ENCODE measurements at places on chromosomes 7 and 10.

DNA sequence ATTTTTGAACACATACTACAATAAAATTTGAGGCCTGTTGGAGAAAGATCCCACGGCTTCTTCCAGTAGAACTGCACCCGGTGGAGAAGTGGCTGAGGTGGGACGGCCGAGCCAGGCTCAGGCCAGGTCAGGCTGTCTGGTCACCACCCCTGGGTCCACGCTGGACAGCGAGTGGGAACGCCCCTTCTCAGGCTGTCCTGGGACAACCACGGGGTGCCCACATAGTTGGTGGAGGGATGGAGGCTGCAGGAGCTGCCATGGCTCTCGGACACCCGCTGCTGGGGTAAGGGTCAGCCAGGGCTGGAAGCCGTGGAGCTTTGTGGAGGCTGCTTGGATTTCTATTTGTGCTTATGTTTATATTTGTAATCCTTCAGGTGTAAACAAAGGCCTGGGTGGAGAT is 206.5 kb downstream of the DNAJB6 start:
- no peak for DNase-seq

- no peak for DNase-seq
These were observed 72.5 kb downstream of the SEMA3D start for GRCh38 chr7:85114342-85114741.

DNA sequence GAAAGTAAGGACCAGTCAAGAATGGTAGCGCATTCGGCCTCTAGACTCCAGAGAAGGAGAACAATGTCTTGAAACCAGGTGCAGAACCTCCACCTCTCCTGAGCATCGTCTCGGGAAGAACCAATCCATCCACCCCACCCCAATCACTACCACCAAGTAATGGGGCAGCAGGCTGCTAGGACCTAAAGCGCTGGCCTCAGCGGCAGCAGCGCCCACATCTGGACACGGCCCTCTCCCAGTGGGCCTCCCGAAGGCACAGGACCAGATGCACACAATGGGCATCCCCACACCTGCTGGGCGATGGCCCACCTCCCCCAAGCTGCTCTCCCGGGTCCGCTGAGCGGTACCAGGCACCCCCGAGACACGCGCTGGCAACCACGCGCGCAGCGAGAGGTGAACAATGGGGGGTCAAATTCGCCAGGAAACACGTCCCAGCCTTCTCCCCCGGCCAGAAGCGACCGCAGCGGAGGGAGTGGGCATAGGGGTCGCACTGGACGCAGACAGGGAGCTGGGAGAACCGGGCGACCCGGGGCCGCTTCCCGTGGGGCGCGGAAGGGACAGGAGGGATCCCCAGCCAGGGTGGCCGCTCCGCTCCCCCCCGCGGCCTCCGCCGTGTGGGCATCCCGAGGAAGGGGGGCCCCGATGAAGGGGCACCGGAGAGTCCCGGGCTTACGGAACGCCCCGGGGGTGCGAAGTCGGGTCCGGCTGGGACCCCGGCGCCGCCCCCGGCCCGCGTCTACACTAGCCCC is 506 bp downstream of the CTTNBP2 start:
- peak; percentile 30 for DNase-seq

GRCh38 chr10:113007343-113007771 is 57.3 kb downstream of the TCF7L2 start:
- no peak for DNase-seq

DNA sequence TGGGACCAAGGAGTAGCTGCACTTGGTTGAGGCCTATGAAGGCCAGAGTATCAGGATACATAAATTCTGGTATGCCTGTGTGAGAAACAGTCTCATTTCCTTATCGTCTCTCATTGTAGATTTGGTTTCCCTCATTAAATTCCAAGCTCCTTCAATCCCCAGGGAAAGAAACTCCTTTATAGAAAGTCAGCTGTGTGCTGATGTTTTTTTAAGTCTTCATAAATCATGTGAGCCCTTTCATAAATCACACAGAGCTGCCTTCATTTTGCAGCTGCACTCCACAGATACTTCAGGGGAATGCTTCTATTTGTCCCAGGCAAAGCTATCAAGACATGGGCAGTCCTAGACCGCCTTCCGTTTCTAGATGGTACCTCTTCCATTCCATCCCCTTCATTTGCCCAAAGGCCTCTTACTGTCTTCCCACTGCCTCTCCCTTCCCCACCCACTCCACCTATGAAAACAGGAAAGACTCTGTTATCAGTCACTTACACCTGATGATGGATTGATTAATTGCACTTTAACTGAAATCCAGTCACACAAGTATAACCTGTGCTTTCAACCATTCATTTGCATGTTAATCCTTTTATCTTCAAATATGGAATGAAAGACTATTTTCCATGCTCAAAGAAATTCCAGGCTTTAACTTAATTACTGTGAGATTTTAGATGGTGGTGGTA is 290.2 kb downstream of the C7orf25 start:
- no peak for DNase-seq

- no peak for DNase-seq
These were observed 1.6 kb downstream of the FFAR4 start for GRCh38 chr10:93568105-93568390.

DNA sequence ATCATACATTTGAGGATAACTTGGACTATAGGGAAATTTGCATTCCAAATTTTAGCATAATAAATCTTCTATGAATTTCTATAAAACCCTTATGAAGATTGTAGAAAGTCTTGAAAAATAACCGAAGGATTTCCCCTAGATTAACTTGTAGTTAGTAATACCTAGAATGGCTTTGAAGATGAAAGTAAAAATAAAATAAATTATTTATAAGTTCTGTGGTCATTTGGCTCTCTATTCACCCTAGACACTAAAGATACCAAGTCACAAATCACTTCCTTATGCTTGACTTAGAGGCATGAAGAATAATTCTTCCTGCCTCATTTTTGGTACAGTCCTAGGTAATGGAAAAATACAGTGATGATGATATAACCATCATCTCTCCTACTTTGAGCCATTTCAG is 79.3 kb downstream of the CSTF2T start:
- DNase-seq: no peak

GRCh38 chr7:37265006-37265405 is 183.7 kb downstream of the ELMO1 start:
- no peak for DNase-seq

- DNase-seq: peak; percentile 81
These were observed 6.5 kb downstream of the AGFG2 start for GRCh38 chr7:100545360-100546128.

DNA sequence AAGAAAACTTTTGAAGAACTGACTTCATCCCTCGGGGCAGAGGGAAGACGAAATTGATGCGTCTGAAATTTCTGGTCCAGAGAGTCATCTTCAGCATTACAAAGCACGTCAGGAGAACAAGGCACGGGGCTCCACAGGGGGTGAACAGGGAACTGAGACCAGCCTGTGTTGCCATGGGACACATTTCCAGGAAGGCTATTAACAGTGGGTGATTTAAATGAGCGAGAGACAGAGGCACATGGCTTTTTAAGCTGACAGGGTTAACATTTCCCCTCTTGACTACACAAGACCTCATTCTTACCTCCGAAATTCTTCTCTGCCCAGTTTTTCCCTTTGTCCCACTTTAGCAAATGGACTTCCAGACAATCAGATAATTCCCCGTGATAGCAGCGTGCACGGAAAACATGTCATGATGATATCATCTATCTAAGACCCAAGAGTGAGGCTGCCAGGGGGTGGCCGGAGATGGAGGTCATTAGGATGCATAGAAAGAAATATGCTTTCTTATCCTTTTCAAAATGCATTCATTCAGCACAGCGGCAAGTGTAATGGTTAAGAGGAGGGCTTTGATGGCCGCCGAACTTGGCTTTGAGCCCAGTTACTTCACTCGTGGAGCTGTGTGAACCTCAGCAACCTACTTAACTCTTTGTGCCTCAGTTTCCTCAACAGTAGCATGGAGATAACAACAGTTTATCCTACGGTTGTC is 248.0 kb downstream of the PRPF18 start:
- no peak for DNase-seq

- peak; percentile 61 for DNase-seq
These were observed 88.6 kb downstream of the LYZL1 start for GRCh38 chr10:29377333-29377961.

GRCh38 chr7:55552320-55553023 is 19.8 kb downstream of the VOPP1 start:
- peak; percentile 60 for DNase-seq

- no peak for DNase-seq
These were observed 10.2 kb downstream of the PRSS1 start for GRCh38 chr7:142759433-142759832.

- DNase-seq: peak; percentile 61
These were observed 98.5 kb upstream of the INSIG1 start for GRCh38 chr7:155198901-155199845.

- no peak for DNase-seq
These were observed 17.1 kb downstream of the PNLIPRP2 start for GRCh38 chr10:116637830-116638229.

DNA sequence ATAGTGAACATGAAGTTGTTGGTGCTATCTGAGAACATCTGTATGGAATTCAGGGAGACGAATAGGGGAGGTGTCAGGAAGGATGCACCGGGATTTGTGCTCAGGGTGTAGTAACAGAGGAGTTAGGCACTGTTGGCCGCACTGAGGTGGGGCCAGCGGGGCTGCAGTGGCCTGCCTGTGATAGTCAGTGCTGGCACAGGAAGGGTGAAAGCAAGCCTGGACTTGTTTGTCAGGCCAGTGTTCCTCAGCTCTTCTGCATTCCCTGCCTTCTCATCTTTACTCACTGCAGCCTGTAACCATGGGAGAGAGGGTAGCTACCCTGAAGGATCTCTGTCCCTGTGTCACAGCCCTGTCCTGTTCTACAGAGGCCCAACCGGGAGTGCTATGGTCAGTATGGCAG is 81.3 kb downstream of the SH2D4B start:
- DNase-seq: no peak

- DNase-seq: no peak
These were observed 52.2 kb downstream of the SEM1 start for GRCh38 chr7:96657347-96658021.

DNA sequence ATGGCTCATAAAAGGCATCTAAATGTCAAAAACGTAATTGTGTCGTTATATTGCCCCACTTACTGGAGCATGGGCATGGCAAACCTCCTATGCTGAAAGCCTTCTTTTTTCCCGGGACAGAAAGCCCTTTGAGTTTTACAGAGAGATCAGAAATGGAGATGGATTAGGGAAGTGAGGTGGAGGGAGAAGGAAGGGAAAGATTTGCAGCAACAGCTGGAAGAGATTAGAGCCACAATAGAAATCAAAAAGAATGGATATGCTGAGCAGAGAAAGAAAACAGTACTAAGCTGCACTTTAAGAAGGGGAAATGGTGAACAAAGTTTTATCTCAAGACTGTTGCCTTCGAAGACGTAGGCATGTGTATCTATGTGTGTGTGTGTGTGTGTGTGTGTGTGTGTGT is 97.2 kb upstream of the PCGF5 start:
- DNase-seq: no peak

GRCh38 chr10:86671985-86672710 is 3.8 kb downstream of the LDB3 start:
- DNase-seq: no peak

DNA sequence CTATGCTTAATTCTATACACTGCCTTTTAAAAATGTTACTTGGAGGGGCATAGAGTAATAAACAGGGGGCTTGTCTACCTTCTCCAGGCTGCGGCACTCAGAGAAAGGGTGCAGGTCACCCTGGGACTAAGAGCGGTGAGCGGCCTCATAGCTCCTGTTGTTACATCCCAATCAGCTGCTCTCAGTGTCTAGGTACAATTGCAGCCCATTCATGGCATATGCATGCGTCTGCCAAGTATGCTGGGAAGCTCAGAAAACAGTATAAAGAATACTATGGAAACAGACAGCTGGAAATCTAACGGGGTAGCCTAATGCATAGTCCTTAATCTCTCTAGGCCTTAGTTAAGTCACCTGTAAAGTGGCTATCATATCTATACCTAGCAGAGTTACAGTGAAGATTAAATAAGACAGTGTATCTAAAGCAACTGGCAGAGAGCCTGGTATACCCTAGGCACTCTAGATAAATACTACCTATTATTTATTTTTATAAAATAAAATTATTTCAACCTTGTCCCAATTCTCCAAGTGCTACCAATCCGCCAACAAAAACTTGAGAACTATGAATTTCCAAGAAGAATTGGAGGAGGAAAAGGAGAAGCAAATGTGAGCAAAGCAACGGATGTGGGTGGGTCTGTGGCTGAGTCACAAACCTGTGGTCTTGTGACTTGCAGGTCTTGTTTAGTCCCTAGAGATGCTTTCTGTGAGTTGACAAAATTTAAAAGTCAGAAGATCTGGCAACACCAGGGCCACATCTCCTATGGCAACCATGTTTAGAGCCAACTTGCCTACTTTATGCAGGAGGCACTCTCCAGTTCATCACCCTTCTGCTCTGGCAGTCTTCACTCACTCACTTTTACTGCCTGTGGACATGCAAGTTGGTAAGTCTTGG is 183.0 kb downstream of the RAPGEF5 start:
- DNase-seq: no peak

DNA sequence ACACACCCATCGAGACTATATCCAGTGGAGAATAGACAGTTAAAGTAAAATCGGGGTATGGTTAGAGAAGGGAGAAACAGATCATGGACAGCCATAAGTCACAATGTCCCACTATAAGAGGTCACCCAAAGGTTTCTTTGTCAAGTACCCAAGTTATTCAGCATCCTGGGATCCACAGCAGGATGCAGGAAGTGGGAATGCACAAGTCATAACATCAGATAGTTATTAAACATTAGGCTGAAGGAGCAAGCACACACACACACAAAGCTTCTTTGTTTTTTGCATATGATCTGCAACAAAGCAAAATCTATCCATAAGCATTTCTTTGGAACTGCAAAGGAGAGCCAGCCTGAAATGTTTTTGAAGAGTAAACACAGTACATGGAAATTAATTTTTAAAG is 111.6 kb downstream of the NOC3L start:
- no peak for DNase-seq

DNA sequence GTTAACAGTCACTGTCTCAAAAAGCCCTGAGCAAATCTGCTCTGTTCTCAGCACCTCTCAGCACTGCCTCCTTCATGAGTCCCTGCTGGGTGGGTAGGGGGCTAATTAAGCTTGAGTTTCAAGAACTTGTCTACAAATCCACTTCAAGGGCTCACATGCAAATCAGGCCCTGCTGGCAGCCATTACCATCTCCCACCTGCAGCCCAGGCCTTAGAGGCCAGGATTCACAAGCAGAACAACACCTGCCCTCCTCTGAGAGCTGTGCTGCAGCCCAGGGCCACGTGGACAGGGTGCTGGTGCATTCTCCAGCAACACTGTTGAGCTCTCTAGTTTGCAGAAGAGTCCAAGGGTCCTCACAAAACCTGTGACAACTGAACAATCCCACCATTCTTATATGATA is 119.2 kb downstream of the DPP6 start:
- DNase-seq: no peak

DNA sequence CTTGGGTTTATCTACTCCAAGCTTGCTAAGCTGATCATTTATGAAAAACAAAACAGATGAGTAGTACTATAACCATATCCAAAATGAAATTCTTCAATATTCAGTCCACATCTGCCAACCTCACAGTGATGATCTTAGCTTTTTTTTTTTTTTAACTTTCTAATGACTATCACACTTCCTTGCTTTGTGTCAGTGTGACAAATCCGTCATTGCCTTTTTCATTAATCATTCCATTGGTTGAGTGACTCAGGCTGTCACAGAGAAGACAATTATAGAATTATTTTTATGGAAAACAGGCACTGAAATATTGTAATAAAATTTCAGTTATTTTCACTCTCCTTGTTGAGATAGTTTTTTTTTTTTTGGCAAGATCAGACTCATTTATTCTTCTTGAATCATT is 70.7 kb downstream of the CPVL start:
- no peak for DNase-seq
